ENCODE measurements at places on chromosomes 2 and 18.
A peak's percentile ranks its signal among the peaks of the same experiment; 100 is the strongest.

- DNase-seq: no peak
These were observed 45.3 kb upstream of the UNC80 start for GRCh38 chr2:209726311-209726710.

DNA sequence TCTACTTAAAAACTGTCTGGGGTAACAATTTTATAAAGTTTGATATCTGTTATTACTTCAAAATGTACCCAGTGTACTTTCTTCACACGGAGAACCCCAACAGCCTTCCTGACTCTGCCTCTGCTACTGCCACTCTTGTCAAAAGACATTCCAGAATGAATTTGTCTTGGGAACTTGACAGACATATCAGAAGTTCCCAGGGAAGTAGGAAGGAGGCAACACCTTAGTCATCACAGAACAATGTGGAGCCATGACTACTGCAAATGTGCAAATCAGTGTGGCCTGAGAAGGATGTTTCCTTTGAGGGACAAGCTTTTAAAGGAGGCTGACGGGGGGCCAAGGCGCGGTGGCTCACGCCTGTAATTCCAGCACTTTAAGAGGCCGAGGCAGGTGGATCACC, 133.8 kb upstream of the RNF152 start:
- DNase-seq: no peak

DNA sequence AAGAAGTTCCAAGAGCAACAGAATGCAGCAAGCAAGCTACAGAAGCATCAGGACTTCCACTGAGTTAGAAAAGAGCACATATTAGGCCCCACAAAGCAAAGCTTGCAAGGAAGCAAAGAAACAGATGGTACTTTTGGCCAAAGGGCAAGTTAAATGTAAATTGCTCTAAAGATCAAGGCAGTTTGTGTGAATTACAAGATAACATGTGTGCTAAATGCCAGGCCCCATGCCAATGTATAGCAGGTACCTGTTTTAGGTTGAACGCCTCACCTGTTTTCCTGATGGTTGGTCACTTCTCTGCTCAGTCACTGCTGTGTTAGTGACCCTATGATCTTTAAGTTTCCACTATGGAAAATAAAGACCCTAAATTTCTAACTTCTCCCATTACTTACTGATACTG, 606.5 kb upstream of the GYPC start:
- no peak for DNase-seq

DNA sequence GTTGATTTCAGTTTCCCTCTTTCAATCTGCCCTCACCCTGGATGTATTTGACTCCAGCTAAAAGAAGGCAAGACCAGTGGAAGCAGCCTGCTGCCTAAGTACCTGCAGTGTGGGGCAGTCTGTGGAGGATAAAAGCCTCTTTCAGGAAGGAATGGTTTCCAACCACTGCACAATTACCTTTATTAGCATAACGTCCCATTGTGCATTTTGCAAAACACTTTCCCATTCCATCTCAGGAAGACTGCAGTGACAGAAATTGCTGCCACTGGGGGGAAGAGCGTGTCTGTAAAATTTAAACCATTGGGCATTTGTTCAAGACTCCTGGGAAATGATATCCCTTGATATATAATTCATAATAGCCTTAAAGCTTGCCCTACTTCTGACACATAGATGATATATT, 26.2 kb downstream of the CYRIA start:
- DNase-seq: no peak

DNA sequence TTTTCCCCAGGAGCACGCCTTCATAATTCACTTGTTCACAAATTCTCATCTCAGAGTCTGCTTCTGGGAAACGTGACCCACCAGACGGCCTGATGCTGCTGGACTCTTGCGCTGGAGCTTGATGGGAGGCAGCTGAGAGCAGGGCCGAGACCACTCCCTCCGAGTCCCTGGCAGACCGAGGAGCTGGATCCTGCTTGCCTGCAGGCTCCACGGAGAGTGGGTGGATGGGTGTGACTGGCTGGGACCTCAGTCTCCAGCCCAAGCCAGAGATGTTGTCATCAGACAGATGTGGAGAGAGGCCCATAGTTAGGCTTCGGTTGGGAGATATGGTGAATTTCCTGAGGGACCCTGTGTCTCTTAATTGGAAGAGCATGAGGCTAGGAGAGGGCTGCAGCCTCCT, 76.4 kb downstream of the TSN start:
- DNase-seq: no peak

DNA sequence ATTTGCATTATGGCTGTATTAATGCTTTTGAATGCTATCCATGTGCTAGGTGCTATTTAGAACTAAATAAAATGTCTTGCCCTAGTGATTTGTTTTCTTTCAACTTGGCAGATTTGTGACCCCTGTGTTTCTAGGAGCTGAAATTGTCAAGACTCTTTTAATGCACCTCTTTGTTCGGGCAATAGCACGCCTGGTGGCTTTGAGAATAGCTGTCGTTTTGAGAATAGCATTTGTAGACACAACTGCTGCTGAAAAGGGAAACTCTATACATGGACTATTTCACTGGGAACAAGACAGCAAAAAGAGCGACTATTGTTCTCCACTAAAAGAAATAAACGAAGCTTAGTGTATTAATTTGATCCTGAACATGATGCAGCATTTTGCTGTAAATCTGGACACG, 352.1 kb upstream of the ZNF521 start:
- DNase-seq: no peak

- DNase-seq: no peak
These were observed 59.0 kb downstream of the SPRED2 start for GRCh38 chr2:65373365-65373918.

DNA sequence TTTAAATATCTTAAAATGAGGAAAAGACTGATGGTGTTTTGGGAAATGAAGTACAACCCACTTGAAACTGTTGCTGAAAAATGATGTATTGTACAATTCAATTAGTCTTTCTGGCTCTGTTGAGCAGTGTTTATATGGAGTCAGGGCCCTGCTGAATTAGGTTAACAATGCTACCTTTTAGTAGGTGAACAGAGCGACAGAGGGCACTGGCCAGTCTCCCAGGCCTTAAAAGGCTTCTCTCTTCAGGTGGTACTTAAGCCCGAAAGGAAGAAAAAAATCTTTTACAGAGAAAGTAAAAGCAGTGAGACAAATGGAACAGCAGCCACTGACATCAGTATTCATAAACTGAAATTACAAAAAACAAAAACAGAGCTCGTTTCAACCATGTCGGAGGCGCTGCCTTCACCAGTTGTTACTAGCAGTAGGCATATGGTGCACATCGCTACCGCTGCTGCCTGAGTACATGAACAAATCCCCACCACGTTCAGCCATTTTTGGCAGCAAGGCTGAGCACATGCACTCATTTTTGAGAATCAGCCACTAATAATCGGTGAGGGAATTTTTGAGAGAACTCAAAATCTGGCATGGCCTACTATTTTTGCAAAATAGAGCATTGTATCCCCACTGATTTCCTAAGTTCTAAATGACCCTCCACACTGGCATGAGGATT, 91.8 kb downstream of the PLEKHM3 start:
- DNase-seq: no peak

- DNase-seq: peak; percentile 27
These were observed 246.0 kb downstream of the LDLRAD4 start for GRCh38 chr18:13464432-13465123.

DNA sequence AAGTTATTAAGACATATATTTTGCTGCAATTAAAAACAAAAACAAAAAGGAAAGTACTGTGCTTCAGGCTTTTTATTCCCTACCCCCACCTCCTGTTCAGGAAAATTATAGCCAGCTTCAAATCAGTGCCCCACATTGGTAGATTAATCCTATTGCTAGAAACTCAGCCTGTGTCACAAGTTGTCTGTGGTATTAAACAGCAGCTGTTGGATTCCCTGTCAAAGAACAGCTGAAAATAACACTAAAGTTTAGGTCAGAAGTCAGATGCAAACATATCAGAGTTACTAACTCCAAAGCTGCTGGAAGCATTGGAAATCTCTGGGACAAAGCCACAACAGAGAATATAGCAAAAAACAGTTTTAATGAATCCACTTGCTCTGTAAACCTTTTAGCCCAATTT, 818 bp upstream of the CCDC141 start:
- DNase-seq: no peak

DNA sequence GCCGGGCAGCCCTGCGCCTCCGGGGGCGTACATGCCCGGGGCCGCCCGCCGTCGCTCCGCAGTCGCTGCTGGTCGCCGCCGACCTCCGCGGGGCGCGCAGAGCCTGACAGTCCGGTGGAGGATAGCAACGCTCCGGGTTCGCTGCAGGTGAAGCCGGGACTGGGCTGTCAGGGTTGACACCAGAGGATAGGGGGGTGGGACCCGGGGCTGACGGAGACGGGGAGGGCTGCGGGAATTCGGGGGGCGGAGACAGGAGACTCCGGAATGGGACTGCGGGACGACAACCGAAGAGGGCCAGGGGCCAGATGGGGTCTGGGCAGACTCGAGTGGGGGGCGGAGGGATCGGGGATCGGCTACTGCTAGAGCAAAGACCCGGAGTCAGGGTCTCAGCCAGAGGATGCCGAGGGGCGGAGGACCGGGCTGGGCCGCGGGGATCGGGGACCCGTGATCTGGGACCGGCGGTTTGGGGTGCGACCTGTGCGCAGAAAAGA, 403 bp downstream of the TMEM127 start:
- DNase-seq: peak; percentile 24

- DNase-seq: no peak
These were observed 14.2 kb downstream of the GPATCH11 start for GRCh38 chr2:37098416-37099118.

- no peak for DNase-seq
These were observed 340.8 kb downstream of the RDH14 start for GRCh38 chr2:18219676-18220075.

- DNase-seq: no peak
These were observed 19.5 kb downstream of the MARCHF4 start for GRCh38 chr2:216352653-216353270.

DNA sequence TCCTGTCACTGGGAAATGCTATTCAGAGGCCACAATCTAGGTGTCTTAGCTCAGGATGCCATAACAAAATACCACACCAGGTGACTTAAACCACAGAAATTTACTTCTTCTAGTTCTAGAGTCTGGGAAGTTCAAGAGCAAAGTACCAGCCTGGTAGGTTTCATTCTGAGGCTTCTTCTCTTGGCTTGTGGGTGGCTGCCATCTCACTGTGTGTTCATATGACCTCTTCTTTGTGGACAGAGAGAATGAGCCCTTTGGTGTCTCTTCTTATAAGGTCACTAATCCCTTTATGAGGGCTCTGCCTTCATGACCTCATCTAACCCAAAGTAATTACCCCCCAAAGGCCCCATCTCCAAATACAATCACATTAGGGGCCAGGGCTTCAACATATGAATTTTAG, 57.3 kb downstream of the RHOB start:
- DNase-seq: no peak

DNA sequence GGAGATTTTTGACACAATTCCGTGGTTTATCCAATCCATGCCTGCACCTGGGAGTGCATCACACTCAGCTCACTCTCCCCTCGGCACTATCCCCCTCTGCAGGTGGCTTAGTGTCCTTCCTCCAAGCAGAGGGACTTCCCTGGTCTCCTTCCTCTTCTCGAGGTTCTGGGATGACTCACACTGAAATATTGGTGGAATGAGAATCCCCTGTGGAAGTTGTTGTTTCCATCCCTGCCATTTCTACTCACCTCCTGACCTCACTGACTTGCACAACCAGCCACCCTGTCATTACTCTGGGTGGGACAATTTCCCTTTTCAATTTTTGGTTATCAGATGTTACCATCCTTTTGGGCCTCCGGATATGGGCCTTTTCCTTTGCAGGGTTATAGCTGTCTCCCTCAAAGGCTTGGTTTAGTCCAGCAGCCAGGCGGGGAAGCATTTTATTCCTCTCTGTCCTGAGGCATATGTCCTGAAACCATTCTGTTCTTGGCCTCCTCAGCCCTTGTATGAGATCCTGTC, 59.9 kb downstream of the PTPRM start:
- DNase-seq: no peak

- DNase-seq: no peak
These were observed 227.5 kb upstream of the FOSL2 start for GRCh38 chr2:28165087-28165635.

DNA sequence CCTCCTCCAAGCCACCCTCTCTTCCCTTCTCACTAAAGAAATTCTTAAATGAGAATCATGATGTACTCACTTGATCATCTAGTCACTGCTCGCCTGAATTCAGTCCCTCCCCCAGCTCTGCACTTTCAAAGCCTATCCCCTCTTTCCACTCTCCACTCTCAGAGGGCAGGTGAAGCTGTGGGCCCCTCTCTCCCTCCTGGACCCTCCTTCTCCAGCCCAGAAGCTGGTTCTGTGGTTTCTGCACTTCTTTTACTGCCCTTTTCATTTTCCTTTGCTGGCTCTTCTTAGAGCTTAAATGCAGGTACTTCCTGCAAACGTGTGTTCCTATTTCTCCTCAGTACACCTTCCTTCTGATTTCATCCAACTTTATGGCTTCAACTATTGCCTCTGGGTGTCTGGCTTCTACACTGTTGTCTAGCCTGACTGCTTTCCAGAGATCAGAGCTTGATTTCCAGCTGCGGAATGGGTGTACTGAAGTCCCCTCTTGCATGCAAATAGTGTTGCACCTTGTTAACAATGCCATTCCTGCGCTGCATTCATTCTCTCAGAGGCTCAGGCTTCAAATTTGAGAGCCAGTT, 15.3 kb upstream of the TXNDC2 start:
- no peak for DNase-seq

GRCh38 chr2:212935752-212936151, 215.7 kb downstream of the IKZF2 start:
- no peak for DNase-seq

DNA sequence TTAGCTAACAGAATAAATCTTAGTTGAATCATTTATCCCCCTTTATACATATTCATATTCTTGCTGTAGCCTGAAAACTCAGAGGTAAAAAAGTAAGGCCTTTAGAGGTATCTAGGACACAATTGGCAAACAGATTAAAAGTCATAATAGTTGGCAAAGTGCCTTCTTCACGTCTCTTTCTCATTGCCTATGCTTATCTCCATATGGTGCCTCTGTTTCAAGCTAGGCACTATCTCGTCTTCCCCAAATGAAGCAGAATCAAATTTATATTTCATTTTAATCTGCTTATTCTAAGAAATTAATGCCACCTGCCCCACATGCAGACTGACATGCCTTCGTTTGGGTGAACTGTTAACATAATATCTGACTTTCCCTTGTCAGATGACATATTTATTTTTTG, 245.4 kb downstream of the CDH2 start:
- DNase-seq: no peak

- no peak for DNase-seq
These were observed 108.8 kb downstream of the DOCK10 start for GRCh38 chr2:224933431-224933830.

- DNase-seq: no peak
These were observed 266.0 kb downstream of the ALPK2 start for GRCh38 chr18:58362829-58363271.

DNA sequence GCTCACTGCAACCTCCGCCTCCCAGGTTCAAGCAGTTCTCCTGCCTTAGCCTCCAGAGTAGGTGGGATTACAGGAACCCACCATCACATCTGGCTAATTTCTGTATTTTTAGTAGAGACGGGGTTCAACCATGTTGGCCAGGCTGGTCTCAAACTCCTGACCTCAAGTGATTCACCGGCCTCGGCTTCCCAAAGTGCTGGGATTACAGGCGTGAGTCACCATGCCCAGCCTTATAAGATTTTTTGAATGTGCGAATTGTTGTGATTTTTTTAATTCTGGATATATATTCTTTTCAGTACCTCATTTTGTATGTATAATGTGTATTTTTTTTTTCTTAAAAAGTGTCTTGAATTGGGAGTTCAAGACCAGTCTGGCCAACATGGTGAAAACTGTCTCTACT, 42.0 kb upstream of the CCDC150 start:
- DNase-seq: no peak

GRCh38 chr2:159111346-159111927, 143.0 kb downstream of the TANC1 start:
- no peak for DNase-seq
